Kidney (tissue), 22 donors: ENCODE measurements at places on chromosomes 1 and 21. TPM values are rescaled to one million over a fixed set of nuclear protein-coding genes. Genes with fewer than 3 reads are reported as not detected.
A peak's percentile ranks its signal among the peaks of the same experiment; 100 is the strongest.

DNA sequence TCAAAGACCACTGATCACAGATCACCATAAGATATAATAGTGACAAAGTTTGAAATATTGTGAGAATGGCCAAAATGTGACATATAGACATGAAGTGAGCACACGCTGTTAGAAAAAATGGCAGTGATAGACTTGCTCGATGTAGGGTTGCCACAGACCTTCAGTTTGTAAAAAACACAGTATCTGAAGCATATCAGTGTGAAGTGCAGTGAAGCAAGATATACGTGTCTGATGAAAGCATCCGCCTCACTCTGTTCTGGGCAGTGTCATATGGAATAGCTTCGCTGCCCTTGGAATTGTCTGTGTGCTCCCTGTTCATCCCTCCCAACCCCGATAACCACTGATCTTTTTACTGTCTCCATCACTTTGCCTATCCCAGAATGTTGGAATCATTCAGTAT, 50.7 kb downstream of the GALNT2 start:
- no peak overlapping the region for H3K27ac ChIP-seq
- H3K4me1 ChIP-seq: peaks cover 4% of the 10 kb centered on the region
- no peaks in the 10 kb centered on the region for H3K36me3 ChIP-seq
- H3K4me3 ChIP-seq: no peak overlapping the region
- H3K27me3 ChIP-seq: no peaks in the 10 kb centered on the region

GRCh38 chr1:153387001-153387400, 3.9 kb downstream of the S100A8 start:
- H3K27ac ChIP-seq: no peak overlapping the region
- no peaks in the 10 kb centered on the region for H3K36me3 ChIP-seq
- H3K27me3 ChIP-seq: no peaks in the 10 kb centered on the region
- no peaks in the 10 kb centered on the region for H3K4me1 ChIP-seq

GRCh38 chr1:59378621-59379370, 81.9 kb downstream of the FGGY start:
- no peak overlapping the region for H3K27ac ChIP-seq
- no peaks in the 10 kb centered on the region for H3K36me3 ChIP-seq
- no peaks in the 10 kb centered on the region for H3K27me3 ChIP-seq
- no peaks in the 10 kb centered on the region for H3K4me1 ChIP-seq

GRCh38 chr1:66542811-66543767, 9.1 kb downstream of the SGIP1 start:
- H3K4me1 ChIP-seq: peaks cover 10% of the 10 kb centered on the region
- H3K4me3 ChIP-seq: no peak overlapping the region
- H3K36me3 ChIP-seq: no peaks in the 10 kb centered on the region
- H3K27me3 ChIP-seq: no peaks in the 10 kb centered on the region

GRCh38 chr1:2049718-2050431, at the start of gene PRKCZ:
TSS of gene PRKCZ (plus strand) at chr1:2050411. CDS start at chr1:2050631, 220 bp downstream.
- H3K36me3 ChIP-seq: no peaks in the 10 kb centered on the region
- peak within 1 kb of the TSS; percentile 80 for H3K27ac ChIP-seq
- peak within 1 kb of the TSS; percentile 3 for H3K4me3 ChIP-seq

GRCh38 chr1:109490029-109490933, 3.6 kb upstream of the CYB561D1 start:
- no peak overlapping the region for H3K4me3 ChIP-seq
- H3K27ac ChIP-seq: no peak overlapping the region
- no peaks in the 10 kb centered on the region for H3K27me3 ChIP-seq
- H3K36me3 ChIP-seq: no peaks in the 10 kb centered on the region

GRCh38 chr1:224929335-224930237, at the start of gene DNAH14:
TSS of gene DNAH14 (plus strand) at chr1:224929675. CDS start at chr1:224952703, 23,028 bp downstream.
- peak; percentile 92 for DNase-seq
- no peaks in the 10 kb centered on the region for H3K36me3 ChIP-seq
- no peaks in the 10 kb centered on the region for H3K27me3 ChIP-seq
- H3K4me1 ChIP-seq: no peaks in the 10 kb centered on the region
- H3K4me3 ChIP-seq: peak within 1 kb of the TSS; percentile 79
- peak within 1 kb of the TSS; percentile 67 for H3K27ac ChIP-seq

- peak; percentile 61 for DNase-seq
- no peak within 1 kb of the TSS for H3K4me3 ChIP-seq
- peaks cover 2% of the 10 kb centered on the region for H3K4me1 ChIP-seq
- no peaks in the 10 kb centered on the region for H3K36me3 ChIP-seq
Observed at GRCh38 chr1:150981805-150982712, at the start of gene ANXA9. TSS of gene ANXA9 (plus strand) at chr1:150982292. CDS start at chr1:150983106, 814 bp downstream.

GRCh38 chr1:30903343-30904034, 5.1 kb downstream of the SDC3 start:
- H3K4me3 ChIP-seq: no peak overlapping the region
- no peak for DNase-seq
- H3K27ac ChIP-seq: no peak overlapping the region

GRCh38 chr1:204258213-204259115, 44.7 kb upstream of the GOLT1A start:
- H3K27me3 ChIP-seq: no peaks in the 10 kb centered on the region
- peak overlapping the region; percentile 32 for H3K27ac ChIP-seq
- H3K4me1 ChIP-seq: peaks cover 30% of the 10 kb centered on the region
- peak; percentile 71 for DNase-seq

DNA sequence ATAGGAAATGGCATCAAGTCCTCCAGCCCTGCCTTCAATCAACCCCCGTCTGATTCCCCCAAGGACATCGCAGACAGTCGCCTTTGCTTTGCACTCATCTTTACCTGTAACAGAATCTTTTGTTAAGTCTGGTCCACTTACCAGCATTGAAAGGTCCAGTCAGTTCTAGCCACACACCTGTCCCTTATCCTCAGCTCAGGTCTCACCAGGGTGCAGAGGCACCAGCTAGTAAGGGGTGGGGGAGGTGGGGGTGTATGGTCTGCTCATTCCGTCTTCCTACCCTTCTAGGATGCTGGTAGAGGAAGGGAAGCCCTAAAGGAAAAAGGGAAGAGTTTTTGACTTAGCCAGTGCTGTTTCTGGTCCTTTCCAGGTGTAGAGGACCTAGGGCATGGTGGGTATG, 427.7 kb downstream of the MATN1 start:
- H3K27me3 ChIP-seq: no peaks in the 10 kb centered on the region
- no peak overlapping the region for H3K4me3 ChIP-seq
- H3K27ac ChIP-seq: no peak overlapping the region
- DNase-seq: peak; percentile 13
- no peaks in the 10 kb centered on the region for H3K4me1 ChIP-seq
- H3K36me3 ChIP-seq: no peaks in the 10 kb centered on the region

- H3K27ac ChIP-seq: no peak within 1 kb of the TSS
- H3K4me1 ChIP-seq: no peaks in the 10 kb centered on the region
- peak within 1 kb of the TSS; percentile 33 for H3K4me3 ChIP-seq
- DNase-seq: peak; percentile 53
Observed at GRCh38 chr1:65792669-65793358, at the start of gene PDE4B. TSS of gene PDE4B (plus strand) at chr1:65792895.

DNA sequence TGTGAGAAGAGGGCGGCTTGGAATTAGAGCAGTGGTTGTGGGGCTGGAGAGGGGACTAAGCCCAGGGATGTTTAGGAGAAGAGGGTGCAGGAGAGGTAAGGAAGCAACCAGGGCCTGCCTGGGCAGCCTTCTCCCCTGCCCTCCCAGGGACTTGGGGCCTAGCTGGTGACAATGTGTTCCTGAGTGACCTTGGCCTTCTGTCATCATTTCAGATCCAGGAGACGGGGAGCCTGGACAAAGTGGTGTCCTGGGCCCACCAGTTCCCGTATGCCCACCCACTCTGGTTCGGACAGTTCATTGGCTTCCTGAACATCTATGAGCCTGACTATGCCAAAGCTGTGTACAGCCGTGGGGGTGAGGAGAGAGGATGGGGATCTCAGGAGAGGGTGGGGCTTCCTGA, 11.8 kb downstream of the CYP4B1 start:
- H3K4me1 ChIP-seq: no peaks in the 10 kb centered on the region
- H3K27me3 ChIP-seq: no peaks in the 10 kb centered on the region
- H3K36me3 ChIP-seq: no peaks in the 10 kb centered on the region
- no peak overlapping the region for H3K27ac ChIP-seq
- DNase-seq: no peak

DNA sequence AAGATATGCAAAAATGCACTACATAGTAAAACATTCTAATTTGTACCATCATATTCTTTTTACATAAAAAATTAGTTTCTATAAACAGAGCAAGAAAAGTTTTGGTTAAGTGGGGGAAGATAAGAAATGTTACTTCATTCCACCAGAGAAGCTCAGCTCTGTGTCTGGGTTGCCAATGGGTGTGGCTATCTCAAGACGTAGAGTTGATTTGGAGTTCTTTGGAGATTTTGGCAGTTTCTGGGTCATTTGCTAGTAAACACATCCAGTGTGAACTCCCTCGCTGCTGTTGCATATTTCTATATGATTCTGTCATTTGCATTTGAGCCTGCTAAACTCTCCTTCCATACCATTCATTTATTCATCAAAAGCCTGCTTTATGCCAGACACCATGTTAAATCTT, 7.2 kb downstream of the RGL1 start:
- peaks cover 13% of the 10 kb centered on the region for H3K4me1 ChIP-seq
- DNase-seq: no peak
- no peak overlapping the region for H3K4me3 ChIP-seq
- H3K36me3 ChIP-seq: peaks cover 2% of the 10 kb centered on the region

- H3K4me1 ChIP-seq: peaks cover 34% of the 10 kb centered on the region
- no peaks in the 10 kb centered on the region for H3K36me3 ChIP-seq
- H3K27ac ChIP-seq: peak overlapping the region; percentile 83
- no peak overlapping the region for H3K4me3 ChIP-seq
Observed at GRCh38 chr1:941588-942383, 17.3 kb downstream of the NOC2L start.

- no peak for DNase-seq
- no peaks in the 10 kb centered on the region for H3K27me3 ChIP-seq
- H3K27ac ChIP-seq: no peak overlapping the region
- no peak overlapping the region for H3K4me3 ChIP-seq
- no peaks in the 10 kb centered on the region for H3K36me3 ChIP-seq
- no peaks in the 10 kb centered on the region for H3K4me1 ChIP-seq
Observed at GRCh38 chr21:39714331-39714730, 30.7 kb upstream of the IGSF5 start.

DNA sequence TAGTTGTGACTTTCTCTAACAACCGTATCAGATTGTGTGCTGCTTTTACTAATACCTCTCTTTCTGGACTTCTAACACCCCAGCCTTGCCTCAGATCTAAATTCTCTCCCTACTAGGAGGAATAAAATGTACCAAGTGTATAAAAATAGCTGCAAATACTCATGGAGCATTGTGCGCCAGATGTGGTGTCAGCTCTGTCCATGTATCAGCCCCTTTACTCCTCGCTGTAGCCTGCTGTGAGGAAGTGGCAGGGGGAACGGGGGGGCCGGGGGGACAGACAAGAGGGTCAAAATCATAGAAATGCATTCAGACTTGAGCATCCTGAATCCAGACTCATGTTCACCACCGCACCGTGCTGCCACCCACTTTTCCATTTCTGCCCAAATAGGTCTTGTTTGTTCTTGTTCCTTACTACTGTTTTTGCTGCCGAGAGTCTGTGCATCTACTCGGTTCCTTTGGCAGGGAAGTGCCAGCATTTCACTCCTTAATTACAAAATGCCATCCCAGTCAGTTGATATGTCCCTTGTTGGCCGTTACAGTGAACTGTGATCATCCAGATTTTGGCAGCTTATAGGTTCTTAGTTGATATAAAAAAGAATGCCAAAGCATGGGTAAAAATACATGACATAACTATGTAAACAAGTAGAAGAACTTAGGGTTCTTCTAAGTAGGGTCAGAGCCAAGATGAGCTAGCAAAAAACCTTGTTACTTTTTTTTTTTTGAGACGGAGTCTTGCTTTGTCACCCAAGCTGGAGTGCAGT, 76.4 kb downstream of the UBE4B start:
- no peak overlapping the region for H3K27ac ChIP-seq
- H3K36me3 ChIP-seq: peaks cover 7% of the 10 kb centered on the region
- H3K4me1 ChIP-seq: no peaks in the 10 kb centered on the region
- no peak for DNase-seq

GRCh38 chr1:245598524-245599305, 443.9 kb downstream of the KIF26B start:
- H3K27me3 ChIP-seq: no peaks in the 10 kb centered on the region
- H3K27ac ChIP-seq: no peak overlapping the region
- no peak overlapping the region for H3K4me3 ChIP-seq
- no peaks in the 10 kb centered on the region for H3K36me3 ChIP-seq
- no peak for DNase-seq

DNA sequence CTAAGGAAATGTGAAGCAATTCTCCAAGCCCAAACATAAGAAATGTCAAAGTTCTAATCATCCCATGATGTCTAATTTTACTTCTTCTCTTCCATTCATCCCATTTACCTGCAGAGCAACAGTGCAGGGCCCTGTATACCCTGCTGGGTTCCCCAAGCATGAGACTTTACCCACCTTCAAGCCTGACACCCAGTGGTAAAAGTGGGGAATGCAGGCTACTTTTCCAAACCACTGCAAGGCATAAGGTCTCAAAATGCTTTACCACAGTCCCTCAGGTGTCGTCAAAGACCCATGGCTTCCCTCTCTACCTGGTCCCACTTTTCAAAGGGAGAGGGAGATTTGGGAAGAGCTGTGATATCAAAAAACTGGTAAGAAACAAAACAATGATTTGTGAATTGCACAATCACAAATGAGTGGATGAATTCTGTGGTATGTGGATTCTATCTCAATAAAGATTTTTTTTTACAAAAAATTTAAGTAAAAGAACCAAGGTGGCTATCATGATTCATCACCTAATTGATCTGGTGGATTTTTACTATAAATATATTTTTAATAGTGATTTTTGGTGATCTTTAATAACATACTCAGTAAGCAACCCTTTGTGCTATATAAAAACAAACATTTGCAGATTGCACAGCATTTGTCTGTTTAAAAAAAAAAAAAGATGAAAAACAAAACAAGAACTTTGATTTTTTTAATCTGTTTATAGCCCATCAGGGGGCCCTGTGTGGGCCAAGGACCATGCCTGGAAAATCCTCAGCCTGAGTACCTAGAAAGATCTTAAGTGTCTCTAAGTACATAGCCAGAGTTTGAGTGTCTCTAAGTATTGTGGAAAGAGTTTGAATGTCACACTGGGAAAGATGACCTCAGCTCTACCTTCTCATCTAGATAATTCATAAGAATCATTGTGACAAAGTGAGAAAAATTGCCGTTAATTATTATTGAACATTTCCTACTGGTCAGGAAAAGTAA, 73.1 kb upstream of the GJB5 start:
- no peak overlapping the region for H3K27ac ChIP-seq
- no peak for DNase-seq
- H3K4me3 ChIP-seq: no peak overlapping the region
- no peaks in the 10 kb centered on the region for H3K4me1 ChIP-seq

- no peak for DNase-seq
- no peaks in the 10 kb centered on the region for H3K27me3 ChIP-seq
- H3K27ac ChIP-seq: no peak overlapping the region
- no peaks in the 10 kb centered on the region for H3K4me1 ChIP-seq
- H3K36me3 ChIP-seq: no peaks in the 10 kb centered on the region
Observed at GRCh38 chr21:32592929-32593502, 7.7 kb upstream of the TCP10L start.

GRCh38 chr1:43617011-43617410, 32.9 kb upstream of the KDM4A start:
- no peaks in the 10 kb centered on the region for H3K4me1 ChIP-seq
- no peak for DNase-seq
- peaks cover 2% of the 10 kb centered on the region for H3K36me3 ChIP-seq
- H3K27ac ChIP-seq: no peak overlapping the region
- H3K4me3 ChIP-seq: no peak overlapping the region
- no peaks in the 10 kb centered on the region for H3K27me3 ChIP-seq

The BSND gene
- total RNA-seq: 1.4 TPM

The PANK4 gene
- total RNA-seq: 33.7 TPM

The IFI44L gene
- total RNA-seq: 20.6 TPM

The RHD gene
- total RNA-seq: not detected

The TEX38 gene
- total RNA-seq: 0.35 TPM

The LAMC2 gene
- total RNA-seq: 89.0 TPM

The CDK18 gene
- total RNA-seq: 25.7 TPM

The LCE3E gene
- total RNA-seq: not detected

The RORC gene
- total RNA-seq: 19.1 TPM

The SEC16B gene
- total RNA-seq: 4.8 TPM

The HMCN1 gene
- total RNA-seq: 2.7 TPM

The AVPR1B gene
- 0.69 TPM for total RNA-seq
